IgD-negative memory B cell (primary cell): ENCODE measurements at places on chromosomes 3 and 15. TPM values are rescaled to one million over a fixed set of nuclear protein-coding genes. Genes with fewer than 3 reads are reported as not detected.

Gene ZNF620
- 3.1 TPM for polyA plus RNA-seq

Gene CD96
- polyA plus RNA-seq: 84.7 TPM

Gene SCAANT1
- not detected for polyA plus RNA-seq

Gene ALDH1A2
- polyA plus RNA-seq: not detected

Gene PLCH1
- not detected for polyA plus RNA-seq

Gene MAP2K5
- polyA plus RNA-seq: 15.2 TPM

Gene KCTD6
- polyA plus RNA-seq: 15.5 TPM

Gene GPR149
- polyA plus RNA-seq: not detected

Gene MAP3K13
- 53.4 TPM for polyA plus RNA-seq

Gene THRB
- polyA plus RNA-seq: 0.38 TPM

Gene GOLGA8G
- polyA plus RNA-seq: not detected

Gene CPNE9
- polyA plus RNA-seq: not detected

Gene PLSCR2
- not detected for polyA plus RNA-seq

Gene GLCE
- polyA plus RNA-seq: 2.8 TPM

Gene BCHE
- polyA plus RNA-seq: not detected

Gene CLDN18
- not detected for polyA plus RNA-seq

Gene NRG4
- not detected for polyA plus RNA-seq

Gene ECE2
- not detected for polyA plus RNA-seq

Gene ITIH4
- polyA plus RNA-seq: not detected

Gene SLC6A1
- not detected for polyA plus RNA-seq

Gene WNT7A
- polyA plus RNA-seq: 0.23 TPM

Gene FAM107A
- not detected for polyA plus RNA-seq

Gene IRAK2
- polyA plus RNA-seq: 8.4 TPM

Gene TMCC1
- 8.2 TPM for polyA plus RNA-seq

Gene KIF23
- polyA plus RNA-seq: 1.0 TPM

Gene DAZL
- not detected for polyA plus RNA-seq
